M059J (cell line): ENCODE measurements at places on chromosomes 3 and 15. TPM values are rescaled to one million over a fixed set of nuclear protein-coding genes. Genes with fewer than 3 reads are reported as not detected.

DNA sequence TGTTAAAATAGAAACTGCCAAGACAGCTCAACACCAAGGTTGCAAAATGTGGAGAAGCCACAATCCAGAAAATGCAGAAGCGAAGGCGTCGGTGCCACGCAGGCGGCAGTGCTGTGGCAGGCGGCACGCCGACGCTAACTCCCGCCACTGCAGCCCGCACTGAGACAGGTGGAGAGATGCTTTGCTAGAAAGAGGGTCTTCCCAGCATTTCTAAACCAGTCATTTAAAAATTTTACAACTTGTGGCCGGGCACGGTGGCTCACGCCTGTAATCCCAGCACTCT is 23.2 kb downstream of the CYFIP1 start:
- DNase-seq, result no peak

- peak; percentile 35 for DNase-seq
Measured at GRCh38 chr3:191982481-191982880, 521.5 kb downstream of the PYDC2 start.

FBXL22 gene
- not detected in 2 replicates for total RNA-seq

DNA sequence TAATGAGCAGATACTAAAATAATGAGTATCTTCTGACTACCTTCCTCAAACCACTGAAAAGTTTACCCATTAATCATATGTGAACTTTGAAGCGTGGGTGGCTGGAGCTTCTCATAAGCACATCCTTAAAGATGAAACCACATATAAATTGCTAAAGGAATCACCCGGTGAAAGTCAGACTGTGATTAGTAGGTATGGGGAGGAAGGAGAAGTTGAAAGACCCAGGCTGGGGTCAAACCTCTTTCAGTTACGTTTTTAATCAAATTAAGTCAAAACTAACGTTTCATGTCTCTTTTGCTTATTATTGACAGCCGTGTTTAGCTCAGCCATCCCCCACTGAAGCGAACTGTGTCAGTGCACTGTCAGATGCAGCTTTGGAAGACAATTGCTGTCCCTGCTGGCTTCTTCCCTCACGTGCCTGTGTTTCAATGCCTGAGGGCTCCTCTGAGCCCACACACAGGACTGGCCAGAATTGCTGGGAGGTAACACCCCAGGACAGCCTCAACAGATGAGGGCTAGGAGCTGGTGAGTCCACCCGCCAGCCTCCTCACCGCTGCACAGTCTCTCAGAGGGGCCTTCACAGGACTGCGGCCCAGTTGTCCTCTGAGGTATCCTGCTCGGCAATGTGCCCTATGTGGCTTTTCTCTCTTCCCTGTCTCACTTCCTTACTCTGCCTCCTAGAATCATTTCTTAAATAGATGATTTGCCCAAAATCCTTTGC is 29.3 kb upstream of the SH3BP5 start:
- peak; percentile 56 for DNase-seq

TTLL3 gene
- total RNA-seq, result 2.6 and 3.3 TPM in 2 replicates

GRCh38 chr15:58459045-58459444 is 27.3 kb downstream of the LIPC start:
- DNase-seq, result no peak

RFC4 gene
- total RNA-seq, result 113 and 141 TPM in 2 replicates
